ENCODE measurements at places on chromosomes 2 and 18.

- peak; percentile 42 for DNase-seq
Observed at GRCh38 chr2:43484323-43484930, 111.4 kb downstream of the THADA start.

- DNase-seq, result no peak
Observed at GRCh38 chr2:143229411-143229810, 100.2 kb downstream of the ARHGAP15 start.

DNA sequence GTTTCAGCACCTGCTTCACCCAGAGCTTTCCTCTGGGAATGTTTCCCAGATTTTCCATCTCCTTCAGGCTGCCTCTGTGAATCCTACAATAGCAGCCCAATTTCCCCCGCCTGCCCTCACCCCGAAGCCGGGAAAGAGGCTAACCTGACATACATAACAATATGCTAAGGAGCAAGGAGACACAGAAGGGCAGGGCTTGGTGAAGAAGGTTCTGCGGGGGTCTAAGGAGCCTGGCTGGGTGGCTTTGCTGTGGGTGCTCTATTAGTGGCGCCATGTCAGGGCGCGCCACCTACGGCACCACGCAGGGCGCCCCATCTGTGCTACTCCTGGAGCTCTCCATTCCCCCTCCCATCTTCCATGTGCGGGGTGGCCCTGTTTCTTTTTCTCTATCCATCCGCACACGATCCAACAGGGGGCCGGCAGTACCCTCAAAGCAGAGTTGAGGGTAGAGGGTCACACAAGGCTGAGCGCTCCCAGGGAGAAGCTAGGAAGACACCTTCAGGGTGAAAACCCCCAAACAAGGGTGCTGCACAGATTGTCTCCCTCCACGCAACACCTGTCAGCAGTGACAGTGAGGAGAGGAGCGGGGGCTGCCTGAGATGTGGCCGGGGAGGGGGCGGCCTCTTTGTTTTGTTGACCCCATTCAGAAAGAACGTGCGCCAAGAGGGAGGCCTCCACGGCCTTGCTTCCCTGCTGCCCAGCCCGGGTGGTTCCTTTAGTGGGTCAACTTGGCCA, 101.4 kb downstream of the PDCL3 start:
- DNase-seq, result no peak

- DNase-seq, result no peak
Observed at GRCh38 chr2:143877876-143878530, 641.9 kb downstream of the ZEB2 start.

GRCh38 chr2:220648628-220649027, 923.5 kb downstream of the EPHA4 start:
- DNase-seq, result no peak

DNA sequence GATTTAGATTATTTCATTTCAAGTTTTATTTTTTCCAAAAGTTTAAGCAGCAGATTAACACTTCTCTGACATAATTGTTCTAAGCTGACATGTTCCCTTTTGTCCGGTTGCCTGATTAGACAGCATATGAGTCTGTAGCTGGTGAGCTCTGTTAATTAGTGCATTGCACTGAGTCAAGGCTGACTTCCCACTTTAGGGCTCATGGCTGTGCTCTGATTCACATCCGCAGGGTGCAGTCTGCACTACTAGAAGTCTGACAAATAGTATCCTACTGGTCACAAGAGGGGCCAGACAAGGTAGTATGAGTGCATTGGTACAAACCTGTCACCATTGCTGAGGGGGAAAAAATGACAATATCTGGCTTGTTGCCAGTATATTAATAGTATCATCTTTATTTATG, 443.9 kb upstream of the ZNF804A start:
- no peak for DNase-seq

All from CD4-positive, alpha-beta T cell treated with Interleukin-15 for 4 hours (primary cell).